ENCODE measurements at places on chromosomes 6 and 20.

- DNase-seq: peak; percentile 69
Measured at GRCh38 chr20:62791301-62792181, 4.7 kb upstream of the MRGBP start.

GRCh38 chr6:14547284-14547998 is 429.9 kb downstream of the CD83 start:
- no peak for DNase-seq

DNA sequence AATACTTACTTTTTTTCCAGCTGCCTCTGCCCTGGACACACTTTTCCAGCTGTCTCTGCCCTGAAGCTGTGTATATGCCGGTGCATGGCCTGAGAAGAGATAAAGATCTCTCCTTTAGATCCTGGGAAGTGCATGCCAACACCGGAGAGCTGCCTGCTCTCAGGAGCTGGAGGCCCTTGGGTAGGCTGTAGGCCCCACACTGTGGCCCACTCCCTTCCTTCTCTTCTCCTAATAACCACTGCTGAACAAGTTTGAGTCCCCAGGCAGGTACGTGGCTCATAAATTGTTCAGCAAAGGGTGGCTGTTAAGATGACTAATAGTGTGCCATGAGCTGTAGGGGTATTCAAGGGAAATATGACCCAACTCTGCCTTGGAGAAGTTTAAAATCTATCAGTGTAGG is 102.5 kb downstream of the CD24 start:
- DNase-seq: no peak

DNA sequence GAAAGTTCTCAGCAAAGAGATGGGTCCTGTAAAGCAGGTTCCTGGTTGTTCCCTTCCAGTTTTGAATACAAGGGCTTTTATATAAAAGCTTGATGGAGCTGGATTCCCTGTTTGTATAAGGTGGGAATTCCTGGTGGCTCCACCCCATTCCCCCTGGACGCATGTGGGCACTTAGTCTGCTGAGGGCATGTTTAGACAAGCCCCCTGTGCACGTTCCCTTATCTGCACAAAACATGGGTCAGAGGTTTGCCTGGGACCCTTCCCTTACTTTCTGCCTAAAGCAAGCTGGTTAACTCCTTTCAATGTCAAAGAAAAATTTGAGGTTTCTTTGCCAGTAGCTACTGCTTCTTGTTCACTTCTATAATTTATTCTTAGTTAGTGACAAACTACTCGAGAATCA is 181.1 kb downstream of the BCKDHB start:
- DNase-seq: no peak

GRCh38 chr20:46423342-46423741 is 16.9 kb upstream of the ELMO2 start:
- DNase-seq: no peak

- DNase-seq: no peak
Measured at GRCh38 chr6:23137611-23138010, 568.2 kb downstream of the HDGFL1 start.

GRCh38 chr6:36829919-36830544 is 9.2 kb downstream of the CPNE5 start:
- DNase-seq: no peak

GRCh38 chr20:20214757-20215275 is 153.1 kb upstream of the INSM1 start:
- no peak for DNase-seq

DNA sequence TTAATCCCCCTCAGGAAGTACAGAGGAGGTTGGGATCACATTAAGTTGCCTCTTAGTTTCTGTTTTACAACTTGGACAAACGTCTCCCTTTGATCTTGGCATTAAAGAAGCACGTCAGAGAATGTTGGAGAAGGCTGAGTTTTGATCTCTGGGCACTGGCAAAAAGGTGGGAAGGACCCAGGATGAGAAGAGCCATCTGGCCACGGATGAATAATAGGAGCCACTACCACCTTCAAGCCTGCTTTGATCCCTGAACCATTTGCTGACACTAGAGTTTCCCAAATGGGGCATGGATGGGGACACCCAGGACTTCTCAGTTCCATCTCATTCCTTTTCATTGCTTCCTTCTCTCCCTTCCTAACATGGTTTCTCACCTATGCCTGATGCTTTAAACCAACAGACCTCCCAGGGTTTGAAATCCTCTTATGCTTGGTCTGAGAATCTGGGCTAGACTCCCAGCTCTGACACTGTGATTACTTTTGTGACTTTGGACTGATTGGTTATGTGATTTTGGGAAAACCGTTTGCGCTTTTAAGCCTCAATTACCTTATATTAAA is 5.8 kb downstream of the TM9SF4 start:
- no peak for DNase-seq

DNA sequence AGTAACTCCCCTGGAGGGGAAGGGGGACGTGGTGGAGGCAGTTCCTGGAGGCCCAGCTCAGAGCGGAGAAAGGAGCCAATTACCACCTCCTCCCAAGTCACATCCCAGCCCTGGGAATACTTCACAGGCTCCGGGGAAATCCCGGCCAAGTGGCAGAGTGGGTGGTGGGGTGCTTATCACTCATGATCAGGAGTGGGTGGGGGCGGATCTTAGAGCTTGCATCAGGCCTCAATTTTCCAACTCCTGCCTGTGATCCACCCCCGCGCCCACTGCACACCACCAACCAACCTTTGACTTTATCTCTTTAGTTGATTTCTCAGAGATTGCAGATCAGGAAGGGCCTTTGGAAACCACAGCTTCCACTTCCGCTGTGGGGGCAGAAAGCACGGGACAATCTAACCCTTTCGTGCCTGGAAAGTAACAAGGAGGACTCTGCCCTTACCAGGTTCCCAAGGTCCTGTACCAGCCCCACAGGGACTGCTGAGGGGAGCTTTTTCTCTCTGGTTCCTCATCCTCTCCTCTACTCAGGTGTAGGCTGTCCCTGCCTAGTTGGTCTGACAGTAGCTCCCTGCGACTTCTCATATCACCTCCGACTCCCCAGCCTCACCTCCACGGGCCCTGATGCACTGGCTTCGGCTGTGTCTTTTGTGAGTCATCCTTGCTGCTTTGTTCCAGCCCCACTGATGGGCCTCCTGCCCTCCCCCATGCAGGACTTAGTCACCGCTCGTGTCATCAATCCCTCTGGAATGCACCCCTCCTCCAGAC is 24.9 kb upstream of the IER3 start:
- peak; percentile 81 for DNase-seq

GRCh38 chr6:10386220-10386619 is 28.7 kb downstream of the TFAP2A start:
- DNase-seq: no peak

GRCh38 chr20:50587291-50587961 is 77.2 kb downstream of the PTPN1 start:
- no peak for DNase-seq

- DNase-seq: no peak
Measured at GRCh38 chr6:169254456-169255316, 1.0 kb upstream of the THBS2 start.

- no peak for DNase-seq
Measured at GRCh38 chr6:126764104-126764503, 354.4 kb upstream of the RSPO3 start.

DNA sequence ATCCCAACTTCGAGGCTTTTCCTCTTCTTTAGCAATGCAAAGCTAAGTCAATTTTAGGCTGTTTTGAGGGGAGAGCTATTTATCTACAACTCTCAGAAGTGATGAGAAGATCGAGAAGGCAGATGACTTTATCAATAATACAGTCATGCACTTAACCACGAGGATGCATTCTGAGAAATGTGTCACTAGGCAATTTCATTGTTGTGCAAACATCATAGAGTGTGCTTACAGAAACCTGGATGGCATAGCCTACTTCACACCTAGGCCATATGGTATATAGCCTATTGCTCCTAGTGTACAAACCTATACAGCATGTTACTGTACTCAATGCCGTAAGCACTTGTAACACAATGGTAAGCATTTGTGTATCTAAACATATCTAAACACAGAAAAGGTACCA is 66.6 kb downstream of the PRND start:
- no peak for DNase-seq

- peak; percentile 44 for DNase-seq
Measured at GRCh38 chr6:169961772-169962561, 210.5 kb downstream of the ERMARD start.

- no peak for DNase-seq
Measured at GRCh38 chr20:11394145-11394833, 523.4 kb upstream of the BTBD3 start.

- no peak for DNase-seq
Measured at GRCh38 chr6:170086639-170087420, 204.0 kb downstream of the DLL1 start.

DNA sequence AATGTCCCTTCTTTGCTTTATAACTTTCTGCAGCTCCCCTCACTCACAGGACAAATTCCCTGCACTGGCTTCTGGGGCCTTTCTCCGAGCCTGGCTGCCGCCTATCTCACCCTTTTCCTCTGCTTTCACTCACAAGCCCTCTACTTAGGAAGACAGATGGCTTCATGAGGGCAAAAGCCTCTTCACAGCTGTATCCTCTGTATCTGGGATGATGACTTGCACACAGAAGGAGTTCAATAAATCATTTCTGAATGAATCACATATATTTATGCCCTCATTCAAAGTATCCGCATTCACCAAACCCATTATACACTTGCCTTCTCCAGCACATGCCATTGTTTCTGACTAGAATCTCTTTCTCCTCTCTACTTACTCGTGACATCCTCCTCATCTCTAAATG is 159.0 kb upstream of the RIPOR2 start:
- no peak for DNase-seq

- no peak for DNase-seq
Measured at GRCh38 chr6:93972791-93973190, 553.4 kb upstream of the EPHA7 start.

DNA sequence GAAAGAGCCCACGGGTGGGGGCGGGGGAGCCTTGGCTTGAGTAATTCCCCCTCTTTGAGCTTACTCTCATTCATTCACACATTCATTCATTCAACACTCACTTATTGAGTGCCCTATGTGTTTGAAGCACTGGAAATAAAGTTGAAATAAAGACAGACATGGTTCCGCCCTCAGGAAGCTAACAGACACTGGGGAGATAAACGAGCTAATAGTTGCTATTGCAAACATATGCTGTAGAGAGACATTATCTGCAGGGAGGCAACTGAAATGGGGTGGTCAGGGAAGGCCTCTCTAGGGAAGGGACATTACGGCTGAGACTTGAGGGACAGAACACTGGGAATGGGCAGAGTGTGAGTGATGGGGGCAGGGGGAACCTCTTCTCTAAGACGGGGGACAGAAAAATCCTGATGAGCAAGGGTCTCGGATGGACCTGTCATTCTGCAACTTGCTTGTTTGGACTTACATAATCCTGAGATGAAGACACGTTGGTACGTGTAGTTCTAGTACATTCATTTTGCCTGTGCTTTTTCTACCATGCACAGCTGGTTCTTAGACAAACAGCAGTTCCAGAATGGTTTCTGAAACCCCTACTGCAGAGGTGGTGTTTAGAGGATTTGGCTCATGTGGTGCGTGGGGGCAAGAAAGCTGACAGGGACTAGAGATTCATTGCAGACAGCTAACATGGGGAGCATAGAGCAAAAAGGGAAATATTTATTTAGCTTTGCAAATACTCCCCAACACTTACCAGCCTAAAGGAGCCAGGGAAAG is 71.1 kb upstream of the BLCAP start:
- DNase-seq: no peak

DNA sequence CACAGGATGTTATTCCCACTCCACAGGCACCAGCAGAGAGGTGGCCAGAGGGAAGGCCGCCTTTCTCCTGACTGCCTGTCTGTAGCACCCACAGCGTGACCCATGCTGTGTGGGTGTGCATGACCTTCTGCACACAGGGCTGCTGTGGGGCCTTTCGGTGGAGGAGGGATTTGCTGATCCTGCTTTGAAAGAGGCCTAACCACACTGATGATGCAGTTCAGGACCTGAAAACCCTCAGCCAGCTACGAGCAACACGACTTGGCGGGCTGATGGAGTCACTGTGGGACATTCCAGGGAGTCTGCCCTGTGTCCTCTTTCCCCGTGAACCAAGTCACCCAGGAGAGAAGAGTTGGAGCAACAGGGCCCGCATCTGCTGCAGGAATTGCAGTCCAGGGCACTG is 49.1 kb downstream of the SYTL3 start:
- no peak for DNase-seq

DNA sequence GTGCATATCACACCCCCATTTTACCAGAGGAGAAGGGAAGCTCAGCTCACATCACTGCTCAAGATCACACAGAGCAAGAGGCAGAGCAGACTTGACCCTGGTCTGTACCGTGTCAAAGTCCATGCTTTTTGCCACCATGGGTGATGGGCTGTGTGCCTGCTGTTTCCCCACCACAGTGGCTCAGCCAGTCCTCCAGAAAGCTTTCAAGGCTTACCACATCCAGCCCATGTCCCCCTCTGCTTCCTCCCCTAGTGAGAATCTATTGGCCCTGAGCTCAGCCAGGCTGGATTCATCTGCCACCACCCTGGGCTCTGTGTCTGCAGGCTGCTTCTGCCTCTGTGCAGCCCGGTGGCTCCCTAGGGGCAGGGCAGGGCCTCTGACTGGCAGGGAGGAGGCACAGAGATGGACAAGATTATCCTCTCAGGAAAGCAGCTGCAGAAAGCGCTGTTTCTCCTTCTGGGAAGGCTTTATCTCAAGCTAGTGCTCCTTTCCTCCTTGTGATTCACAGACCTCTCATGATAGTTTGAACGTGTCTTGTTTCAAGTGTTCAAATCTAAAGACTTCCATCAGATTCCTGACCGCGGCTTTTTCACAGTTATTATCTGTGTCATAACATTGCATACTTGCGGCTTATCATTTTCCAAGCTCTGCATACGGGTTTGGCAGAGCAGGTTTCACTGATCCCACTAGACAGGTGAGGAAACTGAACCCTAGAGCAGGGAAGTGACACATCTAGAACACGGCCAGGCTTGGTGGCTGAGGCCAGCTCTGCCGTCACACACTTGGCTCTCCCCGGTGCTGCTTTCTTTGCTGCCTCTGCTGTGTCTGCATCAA is 37.4 kb downstream of the VEGFA start:
- no peak for DNase-seq

DNA sequence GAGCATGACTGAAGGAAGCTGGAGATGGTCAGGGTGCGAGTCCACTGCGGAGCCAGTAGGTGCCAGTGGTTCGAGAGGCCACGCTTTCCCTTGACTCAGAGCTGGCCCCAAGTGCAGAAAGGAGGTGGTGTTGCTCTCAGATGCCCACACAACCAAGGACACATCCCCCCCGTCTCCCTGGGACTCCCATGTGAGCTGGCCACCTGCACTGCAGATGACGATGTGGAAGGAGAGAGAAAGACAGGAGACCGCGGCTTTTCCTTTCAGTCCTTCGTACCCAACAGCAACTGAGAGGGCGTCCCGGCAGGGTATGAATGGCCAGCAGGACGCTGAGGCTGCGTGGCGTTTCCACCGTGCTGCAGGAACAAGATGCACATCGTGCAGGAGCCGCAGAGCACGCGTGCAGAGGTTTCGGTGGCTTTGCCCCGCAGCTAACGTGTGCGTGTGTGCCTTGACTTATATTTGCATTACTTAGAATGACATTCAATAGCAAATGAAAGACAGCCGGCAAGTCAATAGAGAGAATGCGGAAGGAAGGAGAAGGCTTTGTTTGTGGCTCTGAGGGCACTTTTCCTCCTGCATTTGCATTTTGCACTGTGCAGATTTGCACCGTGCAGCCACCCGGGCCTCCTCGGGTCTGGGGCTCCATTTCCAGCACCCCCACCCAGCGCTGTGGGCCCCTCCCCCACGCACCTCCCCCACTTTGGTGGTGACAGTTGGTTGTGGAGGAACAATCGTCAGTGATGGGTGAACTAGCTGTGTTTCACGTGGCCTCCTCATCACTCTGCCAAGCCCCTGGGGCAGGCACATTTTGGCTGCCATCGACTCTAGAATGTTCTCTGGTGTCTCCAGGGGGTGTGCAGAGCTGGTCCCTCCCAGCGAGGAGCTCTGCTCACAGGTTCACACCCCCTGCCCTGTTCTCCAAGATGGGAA is 26.4 kb upstream of the BHLHE23 start:
- peak; percentile 17 for DNase-seq

GRCh38 chr20:23823621-23824324 is 2.8 kb downstream of the CST2 start:
- no peak for DNase-seq

Data from activated naive CD4-positive, alpha-beta T cell treated with anti-CD3 and anti-CD28 coated beads, Interleukin-2, amount 50 U/mL, for 16 hours (primary cell).